Tibial artery (tissue), 4 donors: ENCODE measurements at places on chromosomes 7 and 10.

- DNase-seq = no peak
Observed at GRCh38 chr10:72007246-72007892, 43.2 kb downstream of the CHST3 start.

- no peak for DNase-seq
Observed at GRCh38 chr10:98263088-98263487, 4.9 kb downstream of the LOXL4 start.

- peak; percentile 35 for DNase-seq
Observed at GRCh38 chr10:86377797-86378146, 11.2 kb upstream of the GRID1 start.

DNA sequence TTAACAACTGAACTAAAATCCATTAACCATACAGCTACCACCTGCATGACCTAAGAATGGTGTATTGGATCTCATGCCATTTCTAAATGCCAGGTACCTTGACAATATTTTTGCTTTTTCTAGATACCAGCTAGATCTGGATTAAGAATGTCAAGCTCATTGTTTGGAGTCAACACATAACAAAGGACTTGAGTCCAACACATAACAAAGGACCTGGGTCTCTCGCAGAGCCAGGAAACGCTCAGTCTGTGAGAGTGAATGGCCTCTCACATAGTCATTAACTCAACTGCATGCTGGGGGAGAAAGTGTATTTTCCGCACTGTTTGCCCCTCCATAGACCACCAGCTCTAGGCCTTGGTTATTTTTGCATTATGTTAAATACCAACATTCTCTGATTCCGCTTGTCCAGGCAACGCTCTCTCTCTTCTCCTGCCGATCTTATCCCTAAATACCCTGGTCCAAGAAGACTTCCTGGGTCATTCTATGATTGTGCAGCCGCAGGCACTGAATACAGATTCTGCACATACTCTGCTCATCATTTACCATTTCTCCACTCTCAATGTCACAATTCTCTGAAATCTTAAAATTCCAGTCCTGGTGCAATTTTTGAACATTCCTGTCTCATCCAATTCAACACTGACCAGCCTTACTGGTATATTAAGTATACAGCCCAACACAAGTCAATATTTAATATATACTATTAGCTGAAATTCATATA lies 31.2 kb downstream of the ITIH5 start:
- no peak for DNase-seq

DNA sequence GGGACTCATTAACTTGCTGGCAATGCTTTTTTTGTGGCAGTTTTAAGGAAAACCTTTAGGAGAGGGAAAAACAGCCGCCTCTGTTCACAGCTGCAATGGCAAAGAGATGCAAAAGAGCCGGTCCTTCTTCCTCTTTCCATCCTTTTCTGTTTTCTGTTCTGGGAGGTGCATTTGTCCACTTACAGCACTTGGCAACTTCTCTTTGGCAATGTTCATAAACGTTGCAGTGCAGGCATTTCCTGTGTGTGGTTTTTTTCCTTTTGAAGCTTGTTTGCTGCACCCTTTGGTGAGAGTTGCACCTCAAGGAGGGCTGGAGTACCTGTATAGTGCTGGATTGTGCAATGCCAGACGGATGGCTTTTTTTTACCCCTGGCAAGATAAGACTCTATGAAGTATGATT lies 53.9 kb upstream of the HABP2 start:
- DNase-seq = no peak

DNA sequence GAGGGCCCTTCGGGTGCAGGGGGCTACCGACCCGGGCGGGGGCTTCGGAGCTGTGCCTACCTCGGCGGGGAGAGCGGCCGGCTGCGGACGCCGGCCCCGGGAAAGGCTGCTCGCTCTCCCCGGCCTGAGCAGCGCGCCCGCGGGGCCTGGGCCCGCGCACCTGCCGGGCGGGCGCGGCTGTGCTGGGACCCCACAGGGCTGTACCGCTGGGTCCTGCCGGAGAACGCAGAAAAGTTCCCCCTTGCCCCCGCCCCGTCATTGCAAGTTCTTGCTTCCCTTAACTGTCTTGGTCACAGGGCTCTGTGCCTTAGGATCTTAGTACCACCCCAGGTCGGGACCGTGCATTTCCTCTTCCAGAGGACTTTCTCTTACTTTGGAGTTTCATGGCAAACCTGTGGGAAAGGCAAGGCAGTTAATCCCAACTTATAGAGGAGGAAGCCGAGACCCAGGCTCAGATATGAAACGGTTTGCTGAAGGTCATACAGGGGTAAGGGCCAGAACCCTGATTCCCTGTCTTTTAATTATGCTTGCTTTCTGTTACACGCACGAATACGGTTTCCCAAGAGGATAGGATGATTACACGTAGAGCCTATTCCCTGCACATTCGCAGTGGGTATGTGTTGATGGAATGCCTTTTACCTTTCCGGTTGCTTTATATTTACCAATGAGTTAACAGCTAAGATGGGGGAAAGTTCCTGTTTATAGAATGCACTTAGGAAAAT lies 652 bp downstream of the PCGF5 start:
- DNase-seq = no peak

GRCh38 chr7:82110146-82110840 lies 333.3 kb downstream of the CACNA2D1 start:
- no peak for DNase-seq

- DNase-seq = no peak
Observed at GRCh38 chr7:155093596-155093995, 23.5 kb downstream of the HTR5A start.
